CD4-positive, alpha-beta T cell (primary cell): ENCODE measurements at places on chromosomes 6 and 20.
A peak's percentile ranks its signal among the peaks of the same experiment; 100 is the strongest.

- DNase-seq: peak; percentile 39
Observed at GRCh38 chr6:26329763-26330511, 35.1 kb upstream of the BTN3A2 start.

DNA sequence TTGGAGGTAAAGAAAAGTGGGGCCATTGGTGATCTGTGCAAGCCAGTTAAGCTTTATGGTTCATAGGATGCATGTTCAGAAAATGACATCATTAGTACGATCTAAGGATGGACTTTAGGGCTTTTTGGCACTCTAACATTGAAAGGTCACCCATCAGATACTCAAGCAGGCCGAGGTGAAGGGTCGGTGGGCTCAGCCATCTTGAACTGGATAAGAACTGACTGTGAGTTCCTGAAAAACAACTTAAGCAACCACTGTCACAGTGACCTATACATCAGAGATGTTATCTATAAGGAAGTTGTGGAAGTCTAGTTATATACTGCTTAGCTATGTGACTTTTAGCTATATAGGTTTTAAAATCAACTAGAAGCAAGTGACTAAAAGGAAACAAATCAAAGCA lies 13.0 kb upstream of the ITCH start:
- DNase-seq: peak; percentile 4

DNA sequence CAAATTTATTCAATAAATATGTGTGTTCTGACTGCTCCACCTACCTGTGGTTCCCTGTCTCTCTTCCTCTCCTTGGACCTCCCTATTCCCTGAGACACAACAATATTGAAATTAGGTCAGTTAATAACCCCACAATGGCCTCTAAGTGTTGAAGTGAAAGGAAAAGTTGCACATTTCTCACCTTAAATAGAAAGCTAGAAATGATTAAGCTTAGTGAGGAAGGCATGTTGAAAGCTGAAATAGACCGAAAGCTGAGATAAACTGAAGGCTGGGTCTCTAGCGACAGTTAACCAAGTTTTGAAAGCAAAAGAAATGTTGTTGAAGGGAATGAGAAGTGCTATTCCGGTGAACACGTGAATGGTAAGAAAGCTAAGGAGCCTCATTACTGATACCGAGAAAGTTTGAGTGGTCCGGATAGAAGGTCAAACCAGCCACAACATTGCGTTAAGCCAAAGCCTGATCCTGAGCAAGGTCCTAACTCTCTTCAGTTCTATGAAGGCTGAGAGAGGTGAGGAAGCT lies 34.1 kb downstream of the UST start:
- no peak for DNase-seq

DNA sequence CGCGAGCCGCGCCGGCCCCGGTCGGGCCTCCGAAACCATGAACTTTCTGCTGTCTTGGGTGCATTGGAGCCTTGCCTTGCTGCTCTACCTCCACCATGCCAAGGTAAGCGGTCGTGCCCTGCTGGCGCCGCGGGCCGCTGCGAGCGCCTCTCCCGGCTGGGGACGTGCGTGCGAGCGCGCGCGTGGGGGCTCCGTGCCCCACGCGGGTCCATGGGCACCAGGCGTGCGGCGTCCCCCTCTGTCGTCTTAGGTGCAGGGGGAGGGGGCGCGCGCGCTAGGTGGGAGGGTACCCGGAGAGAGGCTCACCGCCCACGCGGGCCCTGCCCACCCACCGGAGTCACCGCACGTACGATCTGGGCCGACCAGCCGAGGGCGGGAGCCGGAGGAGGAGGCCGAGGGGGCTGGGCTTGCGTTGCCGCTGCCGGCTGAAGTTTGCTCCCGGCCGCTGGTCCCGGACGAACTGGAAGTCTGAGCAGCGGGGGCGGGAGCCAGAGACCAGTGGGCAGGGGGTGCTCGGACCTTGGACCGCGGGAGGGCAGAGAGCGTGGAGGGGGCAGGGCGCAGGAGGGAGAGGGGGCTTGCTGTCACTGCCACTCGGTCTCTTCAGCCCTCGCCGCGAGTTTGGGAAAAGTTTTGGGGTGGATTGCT lies 1.3 kb downstream of the VEGFA start:
- peak; percentile 22 for DNase-seq

DNA sequence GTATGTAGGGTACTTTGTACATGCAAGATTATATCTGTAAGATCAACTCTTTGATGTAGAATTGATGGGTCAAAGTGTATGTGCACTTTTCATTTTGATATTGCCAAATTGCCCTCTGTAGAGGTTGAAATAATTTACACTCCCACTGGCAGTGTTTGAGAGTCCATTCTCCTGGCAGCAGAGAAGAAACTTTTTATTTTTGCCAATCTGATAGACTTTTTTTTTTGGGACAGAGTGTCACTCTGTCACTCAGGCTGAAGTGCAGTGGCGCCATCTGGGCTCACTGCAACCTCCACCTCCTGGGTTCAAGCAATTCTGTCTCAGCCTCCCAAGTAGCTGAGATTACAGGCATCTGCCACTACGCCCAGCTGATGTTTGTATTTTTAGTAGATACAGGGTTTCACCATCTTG lies 199.2 kb downstream of the ZFAND3 start:
- no peak for DNase-seq

GRCh38 chr20:36197271-36197670 lies 39.0 kb upstream of the AAR2 start:
- DNase-seq: no peak

GRCh38 chr6:78400076-78400475 lies 467.3 kb upstream of the IRAK1BP1 start:
- no peak for DNase-seq

DNA sequence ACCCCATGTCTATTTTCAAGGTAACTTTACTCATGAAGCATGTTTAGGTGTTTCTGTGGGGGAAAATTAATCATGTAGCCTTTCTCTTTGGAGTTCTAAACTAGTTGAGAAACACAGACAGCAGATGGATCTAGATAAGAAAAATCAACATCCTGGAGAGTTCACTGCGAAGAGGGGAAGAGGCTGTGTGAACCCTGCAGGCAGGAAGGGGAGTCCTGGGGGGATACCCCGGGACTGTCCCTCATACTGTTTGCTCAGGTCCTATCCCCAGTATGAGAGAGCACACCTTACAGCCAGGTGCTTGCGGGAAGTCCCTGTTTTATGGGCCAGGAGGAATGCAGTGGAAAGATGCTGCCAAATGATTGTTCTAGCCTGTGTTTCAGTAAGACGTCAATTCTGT lies 32.7 kb downstream of the CHMP4B start:
- DNase-seq: peak; percentile 45

DNA sequence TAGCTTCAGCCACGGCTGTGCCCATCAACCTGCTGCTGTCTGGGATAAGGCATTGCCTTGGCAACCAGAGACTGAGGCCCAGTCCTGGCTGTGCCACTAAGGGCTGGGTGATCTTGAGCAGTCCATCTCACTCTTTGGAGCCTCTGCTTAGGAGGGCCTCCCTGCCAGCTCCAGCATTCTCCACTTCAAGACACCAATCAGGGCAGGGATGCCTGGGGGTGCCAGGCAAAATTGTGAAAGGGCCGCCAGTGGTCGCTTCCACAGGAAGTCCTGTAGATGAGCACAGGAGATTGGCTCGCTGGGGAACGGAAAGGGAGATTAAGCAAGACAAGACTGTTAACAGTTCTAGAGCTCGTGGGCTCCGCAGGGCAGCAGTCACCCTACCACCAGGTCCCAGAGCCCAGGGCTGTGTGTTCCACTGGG lies at the start of gene RAB44:
TSS of gene RAB44 (plus strand) at position 346 of the 423 bp plus-strand sequence. CDS start 6,410 bp downstream, outside the sequence.
- no peak for DNase-seq

GRCh38 chr6:30613251-30614043 lies 3.6 kb downstream of the PPP1R10 start:
- no peak for DNase-seq

DNA sequence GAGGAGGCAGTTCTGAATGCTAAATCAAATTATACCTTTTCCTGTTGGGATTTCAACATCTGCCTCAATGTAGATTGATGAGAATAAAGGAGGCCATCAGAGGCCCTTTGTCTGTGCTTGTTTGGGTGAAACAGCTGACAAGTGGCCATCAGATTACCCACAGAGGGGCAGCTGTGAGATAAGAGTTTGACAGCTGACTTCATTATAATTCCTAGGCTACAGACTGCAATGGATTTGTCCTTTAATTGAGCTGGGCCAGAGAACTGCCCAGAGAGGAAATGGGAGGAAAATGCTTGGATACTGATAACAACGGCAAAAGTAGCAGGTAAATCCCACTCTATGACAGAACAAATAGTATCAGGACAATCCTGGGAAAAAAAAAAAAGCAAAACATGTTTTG lies 649.4 kb downstream of the HDGFL1 start:
- no peak for DNase-seq

- DNase-seq: no peak
Observed at GRCh38 chr6:126268092-126268491, 71.8 kb upstream of the CENPW start.

GRCh38 chr6:161132384-161132783 lies 140.8 kb downstream of the MAP3K4 start:
- no peak for DNase-seq

GRCh38 chr20:38729767-38730166 lies 5.5 kb downstream of the SLC32A1 start:
- no peak for DNase-seq

DNA sequence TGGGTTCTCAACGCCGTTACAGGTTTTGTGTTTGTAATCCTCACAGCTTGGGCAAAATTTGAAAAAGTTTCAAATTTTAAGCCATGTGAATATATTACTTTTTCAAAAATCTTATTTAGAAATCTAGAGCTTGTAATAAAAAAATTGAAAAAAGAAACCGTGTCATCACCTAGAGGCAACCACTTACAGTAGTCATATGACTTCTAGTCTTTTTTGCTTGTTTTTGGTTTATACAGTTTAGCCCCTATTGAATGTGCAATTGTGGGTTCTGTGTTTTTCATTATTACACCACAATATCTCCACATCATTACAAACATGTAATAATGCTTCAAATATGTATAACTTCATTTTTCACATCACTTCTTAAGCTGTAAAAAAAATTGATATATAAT lies 888 bp downstream of the DYNLRB1 start:
- DNase-seq: no peak

DNA sequence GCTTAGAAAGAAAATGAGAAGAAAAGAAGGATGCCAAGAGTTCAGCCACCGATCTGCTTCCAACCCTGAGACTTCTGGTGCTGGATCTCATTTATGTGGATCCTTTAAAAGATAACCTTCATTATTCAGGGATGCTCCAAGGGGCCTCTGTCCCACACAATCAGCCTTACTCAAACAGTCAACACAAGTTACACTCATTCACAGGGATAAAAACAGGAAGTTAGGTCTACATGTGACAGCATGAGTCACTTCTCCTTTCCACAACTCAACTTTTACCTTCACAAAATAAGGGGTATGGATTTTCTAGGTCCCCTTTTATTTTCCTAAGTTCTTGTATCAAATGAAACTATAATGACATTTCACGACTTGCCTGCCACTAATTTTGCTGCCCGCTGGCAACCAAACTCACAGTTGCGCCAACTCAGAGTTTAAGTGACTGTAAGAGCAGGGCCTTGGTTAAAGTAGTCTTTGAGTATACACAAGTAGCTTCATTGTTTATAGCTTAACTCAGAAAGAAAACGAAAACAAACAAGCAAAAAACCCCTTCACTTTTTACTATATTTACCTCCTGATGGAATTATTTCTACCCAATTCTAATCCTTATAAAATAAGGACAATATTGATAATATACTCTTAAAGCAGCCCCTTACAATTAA lies 278.8 kb upstream of the RUNX2 start:
- no peak for DNase-seq

- DNase-seq: no peak
Observed at GRCh38 chr20:25279403-25279802, 31.5 kb downstream of the PYGB start.

DNA sequence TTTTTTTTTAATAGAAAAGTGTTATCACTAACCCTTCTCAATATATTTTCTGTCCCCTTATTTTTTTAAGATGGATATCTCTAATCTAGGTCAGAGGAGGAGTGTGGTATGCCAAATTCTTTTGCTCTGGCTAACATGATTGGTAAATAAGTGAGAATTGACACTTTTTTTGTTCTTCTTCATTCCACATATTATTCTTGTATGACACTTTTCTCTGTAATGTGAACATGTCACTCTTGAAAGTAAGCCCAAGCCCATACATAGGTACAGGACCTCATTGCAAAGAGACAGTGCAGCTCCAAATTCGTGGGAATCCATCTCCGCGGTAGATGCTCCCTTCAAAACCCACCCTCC lies 142.5 kb upstream of the TCF21 start:
- no peak for DNase-seq

DNA sequence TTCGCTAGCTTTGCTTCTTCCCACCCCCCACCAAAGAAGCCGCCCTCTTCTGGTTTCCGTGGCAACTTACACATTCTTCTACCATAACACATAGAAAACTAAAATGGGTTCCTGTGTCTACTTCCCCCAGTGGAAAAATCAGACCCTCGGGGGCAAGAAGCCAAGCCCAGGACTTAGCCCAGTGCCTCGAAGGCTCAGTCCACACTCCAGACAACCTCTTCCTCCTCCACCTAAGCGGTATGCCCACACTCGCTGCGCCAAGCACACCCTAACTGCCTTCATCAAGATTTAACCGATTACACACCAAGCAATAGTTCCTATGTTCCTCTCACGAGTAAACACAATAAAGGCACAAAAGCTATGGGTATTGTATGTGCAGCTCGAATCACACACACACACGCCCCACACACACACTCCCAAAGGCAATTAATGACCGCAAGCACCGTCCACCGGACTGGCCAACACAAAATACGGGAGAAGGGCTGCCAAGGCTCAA lies 537 bp downstream of the PPIL4 start:
- DNase-seq: peak; percentile 51

DNA sequence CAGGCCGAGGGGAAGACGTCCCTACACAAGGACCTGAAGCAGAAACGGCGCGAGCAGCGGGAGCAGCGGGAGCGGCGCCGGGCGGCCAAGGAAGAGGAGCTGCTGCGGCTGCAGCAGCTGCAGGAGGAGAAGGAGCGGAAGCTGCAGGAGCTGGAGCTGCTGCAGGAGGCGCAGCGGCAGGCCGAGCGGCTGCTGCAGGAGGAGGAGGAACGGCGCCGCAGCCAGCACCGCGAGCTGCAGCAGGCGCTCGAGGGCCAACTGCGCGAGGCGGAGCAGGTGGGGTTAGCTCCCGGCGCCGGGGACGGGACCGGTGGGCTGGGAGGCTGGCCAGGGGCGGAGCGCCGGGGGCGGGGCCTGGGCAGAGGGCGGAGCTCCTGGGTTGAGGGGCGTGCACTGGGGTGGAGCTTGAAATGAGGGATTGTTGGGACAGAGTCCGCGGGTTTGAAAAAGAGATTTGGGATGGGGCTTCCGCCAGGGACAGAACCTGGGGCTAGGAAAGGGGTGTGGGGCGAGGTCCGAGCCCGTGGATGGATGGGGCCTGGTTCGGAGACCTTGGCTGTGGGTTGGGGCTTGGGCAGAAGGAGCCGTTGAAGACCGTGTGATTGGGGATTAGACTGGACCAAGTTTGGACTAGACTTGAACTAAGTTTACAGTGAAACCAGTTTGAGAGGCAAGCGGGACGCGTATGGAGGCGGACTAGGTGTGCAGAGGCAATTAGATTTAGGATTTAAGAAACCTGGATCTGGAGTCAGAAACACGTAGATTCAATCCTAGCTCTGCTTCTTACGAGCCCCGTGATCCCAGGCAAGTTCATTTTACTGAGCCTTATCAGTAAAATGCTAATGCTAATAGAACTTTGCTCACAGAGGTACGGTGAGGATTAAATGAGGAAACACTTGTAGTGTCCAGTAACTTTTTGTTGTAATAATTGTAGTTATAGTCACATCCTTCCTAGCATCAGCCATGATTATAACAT lies 20.9 kb downstream of the DEF6 start:
- no peak for DNase-seq
